Hematopoietic multipotent progenitor cell treated with erythropoietin and hydrocortisone succinate and interleukin-3 and kit ligand, for 4 days (in vitro differentiated cells): ENCODE measurements at places on chromosomes 16 and 17.
A peak's percentile ranks its signal among the peaks of the same experiment; 100 is the strongest.

GRCh38 chr17:8360260-8360659 lies 16.2 kb downstream of the KRABD2 start:
- no peak for DNase-seq

DNA sequence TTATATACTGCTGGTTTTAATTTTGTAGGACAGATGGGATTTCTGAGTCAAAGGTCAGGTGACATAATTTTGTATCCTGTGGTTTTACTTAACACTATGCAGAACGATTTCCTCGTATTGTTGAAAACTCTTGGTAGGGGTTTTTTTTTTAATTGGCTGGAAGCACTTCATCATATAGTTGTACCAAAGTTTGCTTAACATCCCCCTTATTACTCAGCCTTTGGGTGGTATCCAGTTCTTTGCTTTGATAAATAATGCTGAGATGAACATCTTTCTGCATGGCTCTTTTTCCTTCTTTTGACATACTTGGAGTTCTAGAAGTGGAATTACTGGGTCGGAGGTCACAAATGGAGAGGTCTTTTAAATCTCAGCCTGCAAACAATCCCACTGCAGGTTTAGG lies 419.1 kb downstream of the MAF start:
- no peak for DNase-seq

GRCh38 chr17:79163071-79163470 lies 88.4 kb downstream of the ENGASE start:
- DNase-seq, result no peak

DNA sequence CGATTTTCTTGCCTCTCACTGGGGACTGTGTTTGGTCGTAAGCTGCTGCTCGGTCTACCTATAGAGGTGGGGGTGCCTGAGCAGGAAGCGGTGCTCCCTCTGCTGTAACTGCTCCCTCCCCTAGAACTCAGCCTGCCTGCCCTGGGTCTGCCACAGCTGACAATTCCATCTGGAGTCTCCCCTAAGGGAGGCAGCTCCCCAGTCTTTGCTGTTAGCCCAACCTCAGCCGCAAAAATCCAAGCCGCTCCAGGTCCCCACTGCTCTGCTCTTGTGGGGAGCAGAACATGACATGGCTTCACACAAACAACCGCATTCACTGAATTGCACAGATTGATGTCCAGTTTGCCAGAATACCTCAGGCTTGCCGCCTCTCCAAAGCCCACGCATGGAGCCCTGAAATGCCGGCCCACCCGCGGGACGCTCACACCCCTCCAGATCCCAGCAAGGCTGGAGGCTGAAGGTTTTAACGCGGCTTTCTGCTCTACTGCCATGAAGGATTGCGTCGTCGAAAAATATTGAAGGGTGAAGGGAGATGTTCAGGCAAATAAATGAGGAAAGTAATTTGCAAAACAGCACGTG lies 221.5 kb upstream of the FOXF1 start:
- no peak for DNase-seq

DNA sequence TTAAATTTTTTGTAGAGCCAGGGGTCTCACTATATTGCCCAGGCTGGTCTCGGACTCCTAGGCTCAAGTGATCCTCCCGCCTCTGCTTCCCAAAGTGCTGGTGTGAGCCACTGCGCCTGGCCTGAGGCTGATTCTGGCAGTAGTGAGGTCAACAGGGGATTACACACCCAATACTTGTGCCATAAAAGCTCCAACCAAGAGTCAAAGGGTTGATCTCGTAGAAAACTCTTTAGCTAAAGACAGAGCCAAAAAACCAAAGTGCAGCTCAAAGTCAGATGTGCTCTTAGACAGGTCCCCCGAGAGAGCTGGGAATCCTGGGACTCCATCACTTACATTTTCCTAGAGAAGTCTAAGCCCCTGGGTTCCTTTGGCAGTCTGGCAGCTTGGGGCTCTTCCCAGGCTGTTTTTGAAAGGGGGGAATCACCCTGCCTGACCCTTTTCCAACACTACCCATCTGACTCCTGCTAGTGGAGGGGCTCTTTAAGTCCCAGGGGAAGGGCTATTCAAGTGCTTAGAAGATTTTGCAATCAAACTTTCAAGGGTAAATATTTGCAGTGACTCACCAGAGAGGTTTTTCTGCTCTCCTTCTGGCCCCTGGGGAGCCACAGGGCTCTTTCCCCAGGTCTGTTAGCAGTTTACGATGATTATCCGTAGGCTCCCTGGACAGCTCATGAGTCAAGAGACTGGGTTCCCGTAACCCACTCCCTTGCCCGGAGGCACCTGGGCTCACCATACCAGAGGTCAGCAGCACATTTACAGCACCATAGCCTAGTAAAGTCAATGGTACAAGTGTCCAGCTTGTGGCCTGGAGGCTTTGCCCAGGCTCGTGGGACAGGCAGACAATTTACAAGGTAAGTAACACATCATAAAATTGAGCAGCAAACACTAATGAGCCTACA lies 408.7 kb downstream of the SLC39A11 start:
- no peak for DNase-seq

GRCh38 chr16:85570213-85570734 lies 42.8 kb upstream of the GSE1 start:
- peak; percentile 54 for DNase-seq

DNA sequence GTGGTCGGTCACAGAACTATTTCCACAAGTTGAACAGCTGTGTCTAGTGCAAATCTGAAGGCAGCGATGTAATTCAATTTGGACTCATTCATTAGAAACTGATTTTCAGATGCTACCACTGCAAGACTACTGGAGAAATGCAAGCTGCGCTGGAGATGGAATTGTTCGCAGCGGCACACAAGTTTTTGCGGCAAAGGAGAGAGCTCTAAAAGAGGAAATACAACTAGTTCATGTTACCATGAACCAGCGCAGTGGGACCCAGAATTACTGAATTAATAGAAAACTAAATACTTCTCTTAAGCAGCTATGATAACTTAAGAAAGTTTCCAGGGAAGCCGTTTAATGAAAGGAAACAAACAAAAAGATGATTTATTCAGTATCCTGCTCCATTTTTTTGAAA lies 1.9 kb downstream of the CREBBP start:
- peak; percentile 68 for DNase-seq

- no peak for DNase-seq
These were observed 35.9 kb downstream of the MGAT5B start for GRCh38 chr17:76904116-76904515.

- DNase-seq, result no peak
These were observed 4.2 kb downstream of the CD300LB start for GRCh38 chr17:74527081-74527480.
